ENCODE measurements at places on chromosomes 6 and 20.

DNA sequence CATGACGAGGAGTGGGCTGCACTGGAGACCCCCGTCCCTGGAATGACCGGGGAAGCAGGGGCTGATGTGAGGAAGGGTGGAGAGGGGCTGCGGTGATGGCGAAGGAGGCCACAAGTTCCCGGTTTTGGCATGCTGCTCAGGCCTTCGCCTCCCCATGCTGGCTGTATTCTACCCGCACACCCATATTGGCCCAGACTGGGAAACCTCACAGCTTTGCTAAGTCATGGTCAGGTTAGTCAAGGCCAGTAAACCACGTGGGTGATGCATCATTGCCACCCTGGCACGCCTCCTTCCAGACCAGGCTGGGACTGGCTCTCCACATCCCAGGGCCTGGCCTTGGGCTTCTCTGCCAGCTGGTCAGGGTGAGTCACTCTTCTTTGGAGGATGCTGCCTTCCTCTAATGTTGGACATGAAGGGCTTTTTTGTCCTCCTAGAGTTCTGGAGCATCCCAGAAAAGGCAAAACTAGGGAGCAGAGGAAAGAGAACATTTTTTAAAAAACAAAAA, 53.8 kb downstream of the PCNA start:
- peak; percentile 85 for DNase-seq

DNA sequence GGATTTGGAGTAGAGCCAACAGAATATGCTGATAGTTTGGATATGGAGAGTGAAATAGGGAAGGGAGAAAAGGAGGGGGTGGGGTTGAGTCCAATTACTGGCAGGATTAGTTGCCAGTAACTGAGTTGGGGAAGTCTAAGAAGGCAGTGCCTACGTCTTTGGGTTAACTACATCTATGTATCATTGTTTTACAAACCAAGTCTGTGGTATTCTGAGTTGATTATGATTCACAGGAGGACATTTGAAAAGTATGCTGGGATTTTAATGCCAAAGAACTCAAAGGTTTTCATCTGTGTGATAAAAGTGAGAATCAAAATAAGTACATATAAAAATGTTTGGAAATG, 14.7 kb downstream of the DSE start:
- DNase-seq, result no peak

DNA sequence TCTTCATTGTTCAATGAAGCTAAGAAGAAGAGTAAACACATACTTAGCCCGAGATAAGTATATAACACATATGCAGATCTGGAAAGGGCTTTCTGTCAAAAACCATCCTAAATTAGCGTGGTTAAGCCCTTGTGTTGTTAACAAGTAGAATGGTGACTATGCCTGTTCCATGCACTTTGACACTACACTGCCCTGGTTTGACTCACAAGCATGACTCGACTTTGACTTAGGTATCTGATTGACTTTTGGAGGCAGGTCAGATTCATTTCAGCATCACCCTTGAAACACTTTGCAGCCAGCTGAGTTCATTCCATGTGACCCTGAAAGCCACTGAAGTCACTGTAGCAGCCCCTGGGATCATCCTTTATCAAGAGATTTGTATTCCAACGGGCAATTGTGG, 239.8 kb downstream of the TBX18 start:
- DNase-seq, result no peak

- no peak for DNase-seq
Observed at GRCh38 chr6:45787384-45787783, 228.3 kb downstream of the CLIC5 start.

DNA sequence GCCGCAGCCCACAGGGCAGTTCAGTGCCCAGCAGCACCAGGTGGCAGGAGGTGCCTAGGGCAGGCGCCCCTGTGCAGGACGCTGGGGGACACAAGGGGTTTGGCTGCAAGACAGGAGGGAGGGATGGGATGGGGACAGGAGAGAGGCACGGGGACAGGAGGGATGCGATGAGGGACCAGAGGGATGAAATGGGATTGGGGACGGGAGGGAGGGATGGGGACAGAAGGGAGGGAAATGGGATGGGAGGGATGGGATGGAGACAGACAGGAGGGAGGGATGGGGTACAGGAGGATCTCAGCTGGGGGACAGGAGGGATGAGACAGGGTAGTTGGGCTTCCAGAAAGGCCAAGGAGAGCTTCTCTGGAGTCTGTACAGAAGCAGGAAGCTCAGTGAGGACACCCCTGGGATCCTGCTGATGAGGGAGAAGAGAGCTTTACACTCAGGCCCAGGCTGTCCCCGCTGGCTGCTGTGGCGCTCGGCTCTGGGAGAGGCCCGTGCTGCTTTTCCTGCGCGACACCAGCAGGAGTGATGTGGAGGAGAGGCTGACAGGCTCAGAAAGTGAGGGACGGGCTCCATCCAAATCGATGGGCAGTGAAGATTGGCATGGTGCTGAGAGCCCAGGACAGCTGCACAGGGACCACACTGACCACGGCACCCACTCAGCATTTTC, 400.8 kb downstream of the SMOC2 start:
- no peak for DNase-seq

- DNase-seq, result no peak
Observed at GRCh38 chr20:61379898-61380544, 128.0 kb downstream of the CDH4 start.

DNA sequence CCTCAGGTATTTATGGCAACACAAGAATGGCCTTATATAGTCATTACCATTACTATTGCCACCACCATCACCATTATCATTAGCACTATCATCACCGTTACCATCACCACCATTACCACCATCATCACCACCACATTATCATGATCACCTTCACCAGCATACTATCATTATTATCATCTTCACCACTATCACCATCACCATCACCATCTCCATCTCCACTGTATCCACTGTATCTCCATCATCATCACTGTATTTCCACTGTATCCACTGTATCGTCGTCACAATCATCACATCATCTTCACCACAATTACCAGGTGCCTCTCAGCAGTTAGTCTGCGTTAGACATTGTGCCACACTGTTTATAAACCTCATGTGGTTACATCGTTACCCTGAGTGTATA, 45.3 kb downstream of the GGTLC1 start:
- no peak for DNase-seq

DNA sequence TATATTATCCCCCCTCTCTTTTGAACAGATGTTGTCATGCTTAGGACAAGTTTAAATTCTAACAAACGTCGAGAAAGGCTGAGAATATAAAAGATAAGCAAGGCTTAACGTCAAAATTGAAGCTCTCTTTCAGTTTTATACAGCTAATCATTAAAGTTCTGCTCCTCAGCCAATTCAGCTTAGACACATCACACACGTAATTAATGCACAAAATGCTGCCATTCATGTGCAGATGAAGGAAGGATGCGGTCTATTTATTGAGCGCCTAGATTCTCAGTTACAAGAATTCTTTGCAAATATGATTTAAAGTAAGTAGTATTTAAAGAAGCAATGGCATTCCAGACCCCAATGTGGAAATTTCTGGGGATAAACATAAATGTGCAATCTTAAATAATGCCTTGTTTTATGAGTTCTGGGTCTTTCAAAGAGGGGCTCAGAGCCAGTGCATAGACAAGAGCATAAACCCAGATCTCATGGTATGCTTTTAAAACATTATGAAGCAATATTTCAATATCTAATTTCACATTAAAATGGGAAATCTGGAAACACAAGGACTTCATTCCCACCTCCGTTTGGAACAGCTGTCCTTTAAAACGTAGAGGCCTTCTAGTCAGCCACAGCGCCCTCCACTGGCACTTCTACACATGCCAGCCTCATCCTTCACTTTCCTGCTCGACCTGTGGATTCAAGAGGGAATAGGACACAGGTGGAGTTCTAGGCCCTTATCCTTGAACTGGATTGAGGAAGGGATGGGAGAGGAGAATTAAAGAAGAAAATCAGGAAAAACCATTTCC, 85.8 kb downstream of the LYRM4 start:
- DNase-seq, result no peak

DNA sequence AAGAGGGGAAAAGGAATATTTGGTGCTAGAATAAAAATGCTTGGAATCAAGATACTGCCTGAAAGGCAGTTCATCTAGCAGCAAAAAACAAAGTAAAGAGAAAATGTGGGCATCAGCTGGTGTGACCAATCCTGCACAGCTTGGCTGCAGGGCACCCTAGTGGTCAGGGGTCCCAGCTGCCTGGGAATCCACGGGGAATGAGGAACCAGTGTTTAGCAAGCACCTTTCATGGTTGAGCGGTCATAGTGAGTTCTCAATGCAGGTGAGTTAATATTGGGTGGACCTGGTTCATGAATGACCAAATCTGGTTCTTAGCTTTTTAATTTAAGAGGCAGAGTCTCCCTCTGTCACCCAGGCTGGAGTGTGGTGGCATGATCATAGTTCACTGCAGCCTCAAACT, 53.3 kb downstream of the CAP2 start:
- DNase-seq, result no peak

- no peak for DNase-seq
Observed at GRCh38 chr6:107582086-107582485, 92.2 kb downstream of the SOBP start.

GRCh38 chr6:12921467-12921866, 204.9 kb downstream of the PHACTR1 start:
- no peak for DNase-seq

DNA sequence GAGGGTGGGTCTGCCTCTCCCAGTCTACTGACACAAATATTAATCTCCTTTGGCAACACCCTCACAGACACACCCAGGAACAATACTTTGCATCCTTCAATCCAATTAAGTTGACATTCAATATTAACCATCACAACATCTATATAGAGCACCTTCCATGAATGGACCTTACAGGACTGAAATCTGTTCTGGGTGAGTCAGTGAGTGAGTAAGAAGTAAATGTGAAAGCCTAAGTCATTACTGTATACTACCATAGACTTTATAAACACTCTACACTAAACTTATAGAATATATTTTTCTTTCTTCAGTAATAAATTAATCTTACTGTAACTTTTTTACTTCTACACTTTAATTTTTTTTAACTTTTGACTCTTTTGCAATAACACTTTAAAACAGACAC, 993.8 kb upstream of the MAP3K7 start:
- no peak for DNase-seq

DNA sequence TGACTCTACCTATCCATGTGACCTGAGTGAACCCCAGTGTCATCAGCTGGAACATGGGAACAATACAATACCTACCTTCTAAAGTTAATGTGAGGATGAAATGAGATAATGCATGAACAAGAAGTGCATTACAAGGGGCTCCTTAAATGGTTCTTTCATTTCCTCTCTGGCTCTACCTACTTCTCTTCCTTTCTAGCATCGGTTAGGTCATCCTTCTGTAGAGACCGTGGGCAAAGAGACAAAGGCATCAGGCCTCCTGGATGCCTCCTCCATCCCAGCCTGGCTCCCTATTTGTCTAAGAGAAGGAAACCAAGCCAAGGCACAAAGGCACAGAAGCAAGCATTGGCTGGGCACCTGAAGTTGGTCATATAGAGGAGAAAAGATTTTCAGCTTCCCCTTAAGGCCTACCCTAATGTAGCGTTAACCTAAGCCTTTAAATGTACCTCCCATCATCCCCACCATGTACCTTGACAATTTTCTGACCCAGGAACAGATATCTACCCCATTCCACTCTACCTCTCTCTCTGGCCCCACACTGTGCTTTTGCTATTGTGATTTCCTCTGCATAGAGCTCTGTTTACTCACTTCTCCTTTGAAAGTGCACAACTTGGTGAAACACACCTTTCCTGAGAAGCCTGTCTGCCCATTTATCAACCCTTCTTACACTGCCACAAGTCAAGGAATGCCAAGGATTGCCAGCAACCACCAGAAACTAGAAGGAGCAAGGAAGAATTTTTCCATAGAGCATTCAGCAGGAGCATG, 86.6 kb downstream of the GCLC start:
- DNase-seq, result no peak

GRCh38 chr20:53738039-53738944, 144.7 kb upstream of the ZNF217 start:
- DNase-seq, result peak; percentile 33

GRCh38 chr6:15297895-15298590, 52.2 kb downstream of the JARID2 start:
- DNase-seq, result no peak

GRCh38 chr6:21914121-21914973, 320.8 kb downstream of the SOX4 start:
- no peak for DNase-seq

GRCh38 chr20:10495173-10495572, 60.1 kb downstream of the SLX4IP start:
- no peak for DNase-seq

GRCh38 chr6:144248003-144248402, 37.1 kb upstream of the UTRN start:
- no peak for DNase-seq

DNA sequence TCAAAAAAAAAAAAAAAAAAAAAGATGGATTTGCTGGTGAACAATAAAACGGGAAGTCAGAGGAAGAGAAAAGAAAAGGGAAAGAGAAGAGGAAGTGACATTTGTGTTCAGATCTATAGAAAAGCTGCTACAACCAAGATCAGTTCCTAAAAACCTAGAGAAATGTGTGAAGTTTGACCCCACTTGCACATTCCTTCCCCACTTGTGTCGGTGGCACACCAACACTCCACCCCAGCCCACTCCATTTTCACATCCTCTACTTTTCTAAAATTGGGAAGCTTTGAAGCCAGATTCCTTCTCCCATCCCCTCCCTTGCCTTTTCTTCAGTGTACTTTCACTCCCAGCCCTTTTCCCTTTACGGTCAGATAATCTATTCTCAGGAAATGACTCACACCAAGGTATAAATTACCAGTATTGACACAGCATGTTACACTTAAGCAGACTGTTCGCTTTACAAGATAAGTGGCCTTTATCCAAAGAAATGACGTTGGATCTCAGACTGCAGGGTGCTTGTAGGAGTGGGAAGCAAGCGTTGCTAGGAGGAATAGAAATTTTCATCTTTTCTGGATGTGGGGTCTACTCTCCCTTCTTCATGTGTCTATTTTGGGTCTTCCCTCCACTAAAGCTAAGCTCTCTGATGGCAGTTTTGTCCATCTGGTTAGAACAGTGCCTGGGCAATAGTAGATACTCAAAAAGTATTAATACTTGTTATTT, 92.5 kb upstream of the ADGRF1 start:
- peak; percentile 40 for DNase-seq

- no peak for DNase-seq
Observed at GRCh38 chr6:161292145-161292544, 18.3 kb upstream of the AGPAT4 start.
